Dermis microvascular lymphatic vessel endothelial cell (primary cell): ENCODE measurements at places on chromosomes 1 and 21.

- DNase-seq, result no peak
Measured at GRCh38 chr21:29186246-29186645, 55.8 kb downstream of the MAP3K7CL start.

DNA sequence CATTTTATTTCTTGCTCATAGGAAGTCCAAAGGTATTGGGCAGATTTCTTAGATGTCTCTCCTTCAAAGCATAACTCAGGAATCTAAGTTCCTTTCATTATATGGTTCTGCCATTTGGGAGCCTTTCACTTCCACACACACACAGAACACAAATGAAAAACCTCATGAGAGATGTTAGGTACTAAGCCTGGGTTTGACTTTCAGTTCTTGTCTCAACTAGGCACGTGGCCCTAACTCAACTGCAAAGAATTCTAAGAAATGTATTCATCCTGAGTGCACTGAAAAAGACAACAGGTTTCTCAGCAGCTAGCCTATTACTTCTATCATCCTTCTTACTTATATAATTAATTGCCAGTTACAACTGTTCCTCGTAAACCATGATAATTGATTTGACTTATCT lies 190.0 kb upstream of the SAMSN1 start:
- no peak for DNase-seq

- DNase-seq, result no peak
Measured at GRCh38 chr1:228350179-228350742, 56.4 kb downstream of the TRIM11 start.

DNA sequence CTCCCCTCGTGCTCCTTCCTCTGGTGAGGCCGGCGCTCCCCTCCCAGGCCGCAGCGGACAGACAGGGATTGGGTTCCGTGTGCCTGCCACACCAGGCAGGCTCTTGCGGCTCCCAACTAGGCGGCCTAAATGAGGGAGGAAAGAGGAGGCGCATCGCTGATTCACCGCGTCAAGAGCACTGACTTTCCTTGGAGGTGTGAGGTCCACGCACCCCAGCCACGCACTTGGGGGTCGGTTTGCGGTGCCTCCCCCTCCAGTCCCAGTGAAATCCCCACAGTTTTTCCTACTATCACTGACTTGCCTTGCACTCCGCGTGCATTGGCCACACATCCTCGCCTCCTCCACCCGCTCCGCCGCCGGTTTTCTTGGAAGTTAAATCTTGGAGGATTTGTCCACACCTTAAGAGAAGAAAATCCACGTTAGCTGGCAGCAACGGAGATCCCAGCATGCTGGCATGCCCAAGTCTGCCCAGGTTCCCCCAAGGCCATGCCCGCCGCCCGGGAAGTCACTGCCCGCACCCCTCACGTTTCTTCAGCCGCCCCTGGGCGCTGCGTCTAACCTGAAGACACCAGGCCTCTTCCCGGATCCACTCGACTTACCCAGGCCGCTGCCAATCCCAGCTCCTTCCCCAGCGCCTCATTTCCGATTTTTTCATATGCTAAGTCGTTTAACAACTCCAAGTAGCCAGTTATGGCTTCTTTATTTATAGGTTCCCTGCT lies 1.1 kb upstream of the FOXD3 start:
- DNase-seq, result no peak

- DNase-seq, result no peak
Measured at GRCh38 chr1:107140703-107141490, at the start of gene NTNG1. Gene NTNG1 (plus strand): TSS chr1:107141039.

GRCh38 chr1:157307491-157307890 lies 169.3 kb upstream of the ETV3 start:
- no peak for DNase-seq
